ENCODE measurements at places on chromosomes 3 and 15.

DNA sequence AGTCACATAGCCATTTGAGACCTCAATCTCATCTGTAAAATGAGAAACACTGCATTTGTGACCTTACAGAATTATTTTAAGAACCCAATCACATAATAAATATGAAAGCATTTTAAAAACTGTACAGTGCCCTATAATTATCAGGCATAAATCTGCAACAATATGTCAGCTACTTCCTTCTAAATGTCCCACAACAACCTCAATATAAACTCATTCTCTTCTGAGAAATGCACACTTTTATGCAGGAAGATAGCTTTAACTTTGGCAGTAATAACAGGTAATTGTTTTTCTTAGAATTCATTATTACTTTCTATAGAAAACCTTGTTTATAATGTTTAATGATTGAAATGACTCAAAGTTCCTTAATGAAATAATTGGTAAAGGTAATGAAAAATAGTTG, 400.7 kb upstream of the AGTR1 start:
- no peak for DNase-seq

- DNase-seq, result no peak
These were observed 142.5 kb downstream of the NR1I2 start for GRCh38 chr3:119924111-119925094.

DNA sequence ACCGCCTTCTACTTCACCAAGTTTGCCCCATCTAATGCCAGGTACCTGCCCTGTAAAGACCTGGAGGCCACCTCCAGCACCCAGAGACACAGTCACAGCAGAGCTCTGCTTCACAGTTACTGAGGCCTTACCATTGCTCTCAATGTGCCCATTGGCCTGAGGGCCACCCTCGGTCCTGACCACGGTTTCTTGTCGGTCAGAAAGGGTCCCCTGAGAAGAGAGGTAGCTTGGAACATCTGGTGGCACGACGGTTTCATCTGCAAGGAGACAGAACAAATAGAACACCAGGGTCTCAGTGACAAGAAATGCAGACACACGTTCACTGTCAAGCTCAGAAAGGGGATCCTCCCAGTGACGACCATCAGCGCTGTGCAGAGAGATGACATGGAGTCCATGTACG, 118.7 kb downstream of the LRIG1 start:
- DNase-seq, result no peak

DNA sequence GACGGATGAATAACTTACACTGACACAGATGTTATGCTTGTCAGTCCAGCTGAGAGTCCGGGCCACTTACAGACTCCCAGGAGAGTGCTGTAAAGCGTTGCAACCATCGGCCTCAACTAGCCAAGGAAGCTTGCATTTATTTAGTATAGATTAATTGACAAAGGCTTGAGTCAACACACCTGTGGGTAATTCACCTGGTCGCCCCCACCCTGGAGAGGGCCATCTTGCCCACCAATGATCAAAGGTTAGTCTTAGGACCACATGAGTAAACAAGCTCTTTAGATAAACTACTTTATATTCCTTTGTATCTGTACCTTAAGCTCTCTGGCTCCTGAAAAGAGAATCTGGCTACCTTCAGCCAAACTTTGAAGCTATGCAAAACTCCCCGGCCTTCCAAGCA, 51.0 kb downstream of the PAK2 start:
- DNase-seq, result no peak

DNA sequence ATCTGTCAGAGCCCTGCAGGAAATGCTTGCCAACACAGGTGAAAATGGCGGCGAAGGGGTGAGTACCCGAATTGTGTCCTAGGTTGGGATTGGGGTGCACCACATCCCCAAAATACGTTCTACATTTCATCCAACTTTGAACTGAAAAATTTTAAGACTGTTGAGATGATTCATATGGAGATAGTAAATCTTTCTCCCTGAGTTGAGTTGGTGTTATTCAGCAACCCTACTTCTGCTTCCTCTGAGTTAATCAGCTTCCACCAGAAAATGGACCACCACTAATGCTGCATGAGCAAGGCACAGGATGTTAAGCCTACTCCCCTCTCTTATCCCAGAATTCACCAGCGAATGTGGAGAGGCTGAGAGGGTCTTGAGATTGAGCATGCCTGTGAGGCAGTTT, 192.9 kb downstream of the RYR3 start:
- no peak for DNase-seq

DNA sequence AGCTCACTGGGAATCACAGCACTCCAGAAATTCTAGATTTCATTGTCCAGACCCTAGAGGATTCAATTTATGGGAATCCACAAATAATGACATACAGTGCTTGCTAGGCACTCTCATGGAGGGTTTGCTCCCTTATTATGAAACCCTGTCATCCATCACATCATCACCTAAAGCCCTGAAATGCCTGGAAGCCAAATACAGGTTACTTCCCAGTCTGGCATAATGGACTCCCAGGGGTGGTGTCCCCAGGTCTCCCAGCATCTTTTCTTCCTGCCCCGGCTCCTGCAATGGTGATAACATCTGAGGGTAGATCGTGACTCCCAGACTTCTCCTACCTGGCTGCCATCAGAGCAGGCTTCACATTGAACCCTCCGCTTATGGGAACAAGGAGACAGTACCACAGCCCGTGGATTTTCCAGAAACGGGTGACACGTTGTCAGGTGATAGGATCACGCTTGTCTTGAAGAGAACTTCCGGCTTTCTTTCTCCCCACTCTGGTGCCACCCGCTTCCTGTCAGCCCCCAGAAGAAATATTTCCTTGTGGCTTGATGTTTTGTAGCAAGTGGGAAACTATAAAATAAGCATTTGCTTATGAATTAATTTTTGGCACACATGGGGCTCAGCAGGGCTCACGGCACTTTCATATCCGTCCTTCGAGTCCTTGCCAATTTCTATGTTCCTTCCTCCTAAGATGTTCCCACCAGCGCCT, 238.7 kb upstream of the BHLHE40 start:
- DNase-seq, result no peak

- no peak for DNase-seq
These were observed 39.0 kb downstream of the SIDT1 start for GRCh38 chr3:113571360-113571759.

GRCh38 chr3:46417841-46418611, 11.0 kb downstream of the CCRL2 start:
- DNase-seq, result no peak

- no peak for DNase-seq
These were observed 46.0 kb downstream of the FSIP1 start for GRCh38 chr15:39736412-39737195.

GRCh38 chr3:128278761-128279600, 125.7 kb downstream of the EEFSEC start:
- no peak for DNase-seq

DNA sequence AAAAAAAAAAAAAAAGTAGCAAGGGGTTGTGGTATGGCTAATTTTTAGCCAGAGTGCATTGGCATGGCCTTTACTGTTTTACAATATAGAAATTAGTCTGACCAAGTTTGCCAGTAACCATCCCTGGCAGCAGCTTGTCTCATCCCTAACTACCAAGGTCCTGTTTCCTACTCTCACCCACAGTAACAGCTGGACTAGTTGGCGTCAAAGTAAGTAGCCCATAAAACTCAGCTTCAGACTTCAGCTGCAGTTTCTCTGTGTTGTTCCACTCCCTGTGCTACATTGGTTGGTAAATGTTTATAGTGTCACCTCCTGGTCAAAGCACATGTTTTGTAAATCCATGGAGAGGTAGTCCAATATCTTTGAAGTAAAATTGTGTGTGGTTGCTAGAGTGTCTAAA, 691.3 kb downstream of the ZPLD1 start:
- DNase-seq, result no peak

DNA sequence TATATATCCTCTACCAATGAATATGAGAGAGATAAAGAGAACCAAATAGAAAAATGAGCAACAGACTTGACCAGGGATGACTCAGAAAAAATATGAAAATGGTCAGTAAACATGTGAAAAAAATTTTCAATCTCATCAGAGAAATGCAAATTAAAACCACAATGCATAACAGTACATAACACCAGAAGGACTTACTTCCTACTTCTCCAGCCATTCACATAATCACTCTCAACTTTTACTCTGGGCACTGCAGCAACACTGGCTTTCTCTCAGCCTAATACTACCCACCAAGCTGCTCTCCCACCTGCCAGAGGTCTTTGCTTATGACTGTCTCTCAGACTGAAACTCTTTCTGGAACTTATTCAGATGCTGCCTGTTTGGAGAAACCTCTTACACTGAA, 49.4 kb downstream of the DPH6 start:
- DNase-seq, result no peak

GRCh38 chr3:126944089-126944965, 38.6 kb upstream of the PLXNA1 start:
- no peak for DNase-seq

- DNase-seq, result no peak
These were observed 19.0 kb upstream of the CSTA start for GRCh38 chr3:122305818-122306621.

DNA sequence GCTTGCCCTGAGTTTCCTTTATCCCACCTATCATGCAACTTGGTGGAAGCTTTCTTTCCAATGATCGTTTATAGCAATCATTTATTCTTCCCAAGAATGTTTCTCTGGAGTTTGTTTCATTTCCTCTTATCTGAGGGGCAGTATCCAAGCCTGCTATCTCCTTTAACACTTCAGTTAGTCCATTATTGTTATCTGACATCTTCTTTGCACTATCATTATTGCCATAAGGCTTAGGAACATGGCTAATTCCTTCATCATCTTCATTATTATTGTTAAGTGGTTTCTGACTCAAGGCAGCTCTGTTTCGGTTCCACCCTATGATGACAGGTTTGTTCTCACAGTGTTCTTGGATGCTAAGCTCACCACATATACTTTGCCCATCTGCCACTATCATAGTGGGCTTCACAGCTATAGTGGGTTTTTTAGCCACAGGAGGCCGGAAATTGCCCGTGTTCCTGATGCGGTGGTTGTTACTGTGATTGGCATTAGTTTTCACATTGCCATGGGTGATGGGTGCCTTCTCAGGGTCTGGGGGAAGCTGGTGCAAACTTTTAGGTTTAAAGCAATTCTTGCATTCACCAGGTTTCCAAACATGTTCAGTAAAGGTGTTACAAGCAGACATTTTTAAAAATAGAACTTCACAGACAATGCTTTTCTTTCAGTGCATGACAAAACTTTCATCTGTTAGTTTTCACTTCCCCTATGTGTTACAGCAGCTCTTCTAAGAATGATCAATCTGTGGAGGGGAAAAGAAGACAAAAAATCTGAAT, 110.6 kb upstream of the TSPAN3 start:
- DNase-seq, result no peak

DNA sequence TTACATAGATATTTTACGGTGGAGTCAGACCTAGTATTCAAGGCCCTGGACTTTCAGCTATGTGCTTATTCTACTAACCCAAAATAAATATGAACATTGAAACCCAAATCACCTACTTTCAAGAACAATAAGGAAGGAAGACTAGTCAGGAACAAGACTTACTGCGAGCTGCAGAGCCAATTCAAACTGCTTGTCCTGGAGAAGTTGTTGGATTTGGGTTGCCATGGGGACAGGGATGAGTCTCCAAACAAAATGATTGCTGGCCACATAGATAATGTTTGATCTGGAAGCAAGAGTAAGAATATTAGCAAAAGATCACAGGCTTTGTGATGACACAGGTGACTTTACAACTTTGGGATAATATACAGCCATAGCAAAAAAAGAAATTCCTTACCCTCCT, 21.6 kb upstream of the PLA2G4F start:
- DNase-seq, result no peak

DNA sequence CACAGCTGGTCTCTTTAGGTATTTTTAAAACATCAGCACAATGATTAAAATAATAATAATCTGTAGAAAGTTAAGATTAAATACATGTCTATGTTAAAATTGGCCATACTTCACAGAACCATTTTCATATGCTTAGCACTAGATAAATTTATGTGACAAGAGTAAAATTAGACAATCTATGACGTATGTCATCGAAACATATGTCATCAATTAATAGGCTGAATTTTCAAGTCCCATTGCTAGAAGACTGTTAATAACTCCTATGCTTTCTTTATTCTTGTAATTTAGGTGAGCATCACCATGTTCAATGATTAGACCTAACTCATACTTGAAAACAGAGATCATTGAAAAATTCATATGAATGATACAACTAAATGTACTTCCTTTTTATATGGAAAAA, 593.3 kb upstream of the KCNMB2 start:
- no peak for DNase-seq

DNA sequence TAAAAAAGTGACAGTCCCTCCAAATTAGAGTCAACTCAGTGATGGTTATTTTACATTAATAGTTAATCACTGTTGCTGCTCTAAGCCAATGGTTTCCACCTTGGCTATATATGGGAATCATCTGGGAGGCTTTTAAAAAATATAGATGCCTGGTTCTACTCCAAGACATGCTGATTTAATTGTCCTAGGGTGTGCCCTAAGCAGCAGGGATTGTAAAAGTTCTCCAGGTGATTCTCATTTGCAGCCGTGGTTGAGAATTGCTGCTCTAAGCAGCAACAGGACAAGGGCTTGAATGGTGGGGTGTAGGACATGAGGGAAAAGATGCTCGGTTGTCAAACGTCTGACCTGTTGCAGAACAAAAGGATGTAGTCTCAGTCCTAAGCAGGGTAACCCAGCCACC, 405.1 kb upstream of the MCTP2 start:
- DNase-seq, result no peak

DNA sequence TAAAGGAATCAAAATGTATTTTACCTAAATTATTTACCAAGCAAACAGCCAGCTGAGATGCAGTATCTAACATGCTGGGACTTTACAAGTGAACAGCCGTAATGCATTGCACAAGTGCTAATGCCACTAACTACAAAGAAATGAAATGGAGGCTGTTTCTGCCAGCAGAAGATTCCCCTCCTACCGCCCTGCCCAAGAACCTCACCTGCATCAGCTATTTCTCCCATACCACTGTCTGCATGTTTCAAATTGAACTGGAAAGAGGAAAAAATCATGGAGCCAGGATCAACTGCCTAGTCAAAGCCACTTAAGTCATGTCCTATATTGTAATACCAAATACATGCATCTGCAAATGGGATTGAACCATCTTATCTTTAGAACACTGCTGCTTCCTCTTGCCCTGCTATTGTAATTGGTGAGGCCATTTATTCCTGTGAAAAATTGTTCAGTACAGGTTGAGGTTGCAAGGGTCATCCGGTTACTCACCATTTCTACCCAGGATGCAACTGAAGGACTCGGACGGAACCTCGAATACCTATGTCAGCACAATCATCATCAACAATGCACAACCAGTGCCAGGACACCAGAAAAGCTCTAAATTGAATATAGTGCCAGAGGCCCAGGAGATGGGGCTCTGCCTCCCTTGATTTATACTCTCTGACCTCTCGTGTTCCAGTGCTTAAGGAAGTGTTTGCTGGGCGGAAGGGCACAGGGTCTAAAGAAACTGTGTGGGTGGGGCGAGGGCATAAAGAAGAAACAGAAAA, 27.5 kb downstream of the ANXA2 start:
- no peak for DNase-seq

- DNase-seq, result no peak
These were observed 1.7 kb downstream of the DTWD1 start for GRCh38 chr15:49622561-49622960.

DNA sequence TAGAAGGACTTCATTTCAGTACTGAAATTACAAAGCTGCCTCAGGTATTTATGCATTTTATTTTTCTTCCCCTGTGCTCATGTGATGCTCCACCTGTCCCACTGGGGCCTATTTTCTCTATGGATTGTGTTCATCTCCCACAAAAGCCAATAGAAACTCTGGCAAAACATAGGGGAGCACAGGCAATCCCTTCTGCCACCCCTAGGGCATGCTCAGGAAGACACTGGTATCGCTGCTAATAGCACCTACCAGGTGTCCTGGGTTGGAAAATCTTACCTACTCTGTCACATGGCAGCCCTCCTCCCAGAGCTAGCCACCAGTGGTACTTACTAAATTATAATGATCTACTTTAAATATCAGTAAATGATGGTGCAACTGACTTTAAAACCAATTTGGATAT, 427.4 kb downstream of the FGF12 start:
- DNase-seq, result no peak
